ENCODE measurements at places on chromosomes 11 and 22. TPM values are rescaled to one million over a fixed set of nuclear protein-coding genes. Genes with fewer than 3 reads are reported as not detected.

GRCh38 chr11:117705866-117706265 is 91.2 kb downstream of the DSCAML1 start:
- no peak for DNase-seq

- DNase-seq: no peak
These were observed 885.6 kb downstream of the BRD1 start for GRCh38 chr22:48941903-48942575.

ACP2 gene
- 10.2 TPM for total RNA-seq

- no peak for DNase-seq
These were observed 31.6 kb upstream of the A4GALT start for GRCh38 chr22:42752230-42752746.
